ENCODE measurements at places on chromosomes 2 and 18. TPM values are rescaled to one million over a fixed set of nuclear protein-coding genes. Genes with fewer than 3 reads are reported as not detected.
A peak's percentile ranks its signal among the peaks of the same experiment; 100 is the strongest.

COL5A2 gene
- 64.2 TPM for total RNA-seq

VAMP8 gene
- total RNA-seq, result 10.0 TPM

MBOAT2 gene
- 8.0 TPM for total RNA-seq

SERPINB2 gene
- not detected for total RNA-seq

OTX1 gene
- not detected for total RNA-seq

OR6B2 gene
- not detected for total RNA-seq

SH3BP4 gene
- total RNA-seq, result 36.7 TPM

ABCG5 gene
- 4.0 TPM for total RNA-seq

DNA sequence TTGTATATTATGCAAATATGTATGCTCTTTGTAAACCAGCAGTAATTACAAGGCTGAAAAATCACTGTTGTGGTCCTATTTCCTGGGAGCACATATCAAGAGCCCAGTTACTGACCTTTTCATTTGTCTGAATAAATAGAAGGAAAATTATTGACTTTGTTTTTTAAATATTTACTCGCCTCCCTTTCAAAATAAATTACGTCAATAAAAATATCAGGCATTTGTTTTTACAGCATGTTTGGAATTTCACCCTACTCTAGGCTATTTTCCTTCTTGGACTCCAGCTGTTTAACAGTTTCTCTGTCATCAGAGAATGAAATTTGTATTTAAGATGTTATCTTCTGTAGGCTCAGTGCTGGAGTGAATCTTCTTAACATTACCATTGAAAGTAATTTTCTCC is 59.9 kb upstream of the LRATD1 start:
- H3K36me3 ChIP-seq, result no peaks in the 10 kb centered on the region
- H3K4me1 ChIP-seq, result no peaks in the 10 kb centered on the region
- H3K4me3 ChIP-seq, result no peak overlapping the region
- no peak overlapping the region for H3K27ac ChIP-seq
- no peak for DNase-seq
- H3K27me3 ChIP-seq, result no peaks in the 10 kb centered on the region

DNA sequence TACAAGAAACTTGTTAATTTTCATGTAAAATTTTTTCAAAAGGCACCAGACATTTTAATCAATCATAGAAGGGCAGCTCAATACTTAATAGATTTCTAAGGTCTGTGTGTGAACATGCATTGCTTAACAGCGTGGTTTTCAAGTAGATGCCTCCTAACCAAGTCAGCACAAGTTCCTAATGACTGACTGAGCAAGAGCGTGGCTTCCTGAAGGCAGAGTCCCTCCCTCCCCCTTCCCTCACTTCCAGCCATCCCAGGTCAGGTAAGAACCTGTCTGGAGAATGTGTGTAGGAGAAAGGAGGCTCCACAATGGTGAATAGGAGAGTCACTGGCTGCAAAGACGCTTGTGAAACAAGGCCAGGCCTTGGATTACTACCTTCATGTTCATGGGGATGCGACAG is 33.5 kb upstream of the DAPL1 start:
- H3K4me3 ChIP-seq, result no peak overlapping the region
- no peak overlapping the region for H3K27ac ChIP-seq
- no peaks in the 10 kb centered on the region for H3K4me1 ChIP-seq
- no peaks in the 10 kb centered on the region for H3K36me3 ChIP-seq
- no peaks in the 10 kb centered on the region for H3K27me3 ChIP-seq
- DNase-seq, result no peak

- H3K27me3 ChIP-seq, result no peaks in the 10 kb centered on the region
- H3K27ac ChIP-seq, result no peak overlapping the region
- no peaks in the 10 kb centered on the region for H3K4me1 ChIP-seq
- no peak for DNase-seq
These were observed 319.0 kb upstream of the KLHL29 start for GRCh38 chr2:23065936-23066335.

DNA sequence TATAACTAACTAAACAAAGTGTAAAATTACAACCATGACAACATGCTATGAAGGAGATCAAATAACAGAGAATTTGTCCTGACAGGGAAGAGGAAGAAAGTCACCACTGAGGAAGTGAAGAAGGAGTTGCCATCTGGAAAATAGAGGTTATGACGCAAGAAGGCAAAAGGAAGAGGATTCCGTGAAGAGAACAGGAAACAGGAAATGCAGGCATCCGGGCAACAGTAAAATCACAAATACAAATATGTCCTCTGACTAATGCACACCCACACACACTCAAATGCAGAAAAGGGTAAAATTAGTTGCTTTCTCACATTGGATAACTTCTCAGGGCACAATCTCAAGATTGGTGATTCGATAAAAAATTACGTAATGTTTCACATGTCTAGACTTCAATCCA is 278.4 kb downstream of the TMX3 start:
- no peaks in the 10 kb centered on the region for H3K27me3 ChIP-seq
- no peaks in the 10 kb centered on the region for H3K4me1 ChIP-seq
- DNase-seq, result no peak

DNA sequence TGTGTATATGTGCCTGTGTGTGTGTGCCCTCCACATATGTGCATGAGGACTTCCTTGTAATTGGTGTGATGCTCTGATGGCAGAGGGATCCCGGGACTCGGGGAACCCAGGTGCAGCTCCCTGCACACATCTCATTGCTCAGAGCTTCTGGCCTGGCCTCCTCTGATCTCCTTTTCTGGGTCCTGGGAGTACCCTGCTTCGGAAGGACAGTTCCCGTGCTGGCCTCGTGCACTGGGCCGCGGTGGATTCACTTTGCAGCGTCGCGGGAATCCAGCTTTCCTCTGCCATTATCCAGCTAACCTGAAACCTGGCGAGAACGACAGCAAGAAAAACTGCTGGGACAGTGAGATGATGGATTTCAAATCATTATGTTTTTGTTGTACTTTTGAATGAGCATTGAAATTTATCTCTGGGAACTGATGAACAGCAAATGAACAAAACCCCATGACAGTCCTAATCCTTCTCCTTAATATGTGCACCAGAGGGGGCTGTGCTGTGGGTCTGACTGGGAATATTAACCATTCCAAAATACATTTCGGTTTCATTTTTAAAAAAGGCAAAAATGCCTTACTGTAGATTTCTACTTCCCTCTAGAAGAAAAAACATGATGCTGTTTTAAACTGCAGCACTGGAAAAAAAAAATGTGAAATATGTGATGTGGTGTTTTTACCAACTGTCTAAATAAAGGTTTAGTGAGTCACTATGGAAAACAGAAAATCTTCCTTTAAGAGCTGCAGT is 78.2 kb downstream of the PTGR3 start:
- no peaks in the 10 kb centered on the region for H3K27me3 ChIP-seq
- no peaks in the 10 kb centered on the region for H3K4me1 ChIP-seq
- H3K27ac ChIP-seq, result no peak overlapping the region
- DNase-seq, result no peak
- no peaks in the 10 kb centered on the region for H3K36me3 ChIP-seq

DNA sequence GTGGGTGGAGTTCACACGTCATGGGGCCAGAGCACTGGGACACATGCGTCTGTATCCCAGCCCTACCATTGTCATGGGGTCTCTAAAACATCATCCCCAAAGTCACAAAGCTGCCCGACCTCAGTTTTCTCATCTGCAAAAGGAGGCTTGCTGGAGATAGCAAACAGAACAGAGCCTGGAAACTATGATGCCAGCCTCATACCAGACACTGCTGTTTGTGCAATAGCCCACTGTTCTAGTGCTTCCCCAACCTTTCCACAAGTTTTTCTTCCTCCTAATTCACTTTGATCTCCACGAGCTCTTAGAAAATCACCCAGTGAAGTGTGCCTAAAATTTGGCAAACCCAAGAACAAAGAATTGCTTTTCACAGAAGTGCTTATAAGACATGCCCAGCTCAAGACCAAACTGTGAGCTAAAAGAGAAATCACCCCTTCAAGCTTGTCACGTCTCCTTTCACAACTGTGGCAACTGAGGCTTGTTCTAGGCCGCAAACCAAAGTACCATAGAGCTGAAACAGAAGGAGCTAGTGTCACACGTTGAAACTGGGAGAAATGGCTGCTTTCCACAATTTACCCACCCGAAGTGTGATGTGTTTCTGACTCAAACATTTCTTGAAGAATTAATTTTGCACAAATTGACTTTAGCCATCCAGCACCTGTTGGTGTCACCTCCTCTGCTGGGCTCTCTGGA is 162.7 kb upstream of the ID2 start:
- H3K36me3 ChIP-seq, result no peaks in the 10 kb centered on the region
- H3K4me3 ChIP-seq, result no peak overlapping the region
- H3K27ac ChIP-seq, result no peak overlapping the region
- no peaks in the 10 kb centered on the region for H3K27me3 ChIP-seq
- H3K4me1 ChIP-seq, result peaks cover 7% of the 10 kb centered on the region
- no peak for DNase-seq

DNA sequence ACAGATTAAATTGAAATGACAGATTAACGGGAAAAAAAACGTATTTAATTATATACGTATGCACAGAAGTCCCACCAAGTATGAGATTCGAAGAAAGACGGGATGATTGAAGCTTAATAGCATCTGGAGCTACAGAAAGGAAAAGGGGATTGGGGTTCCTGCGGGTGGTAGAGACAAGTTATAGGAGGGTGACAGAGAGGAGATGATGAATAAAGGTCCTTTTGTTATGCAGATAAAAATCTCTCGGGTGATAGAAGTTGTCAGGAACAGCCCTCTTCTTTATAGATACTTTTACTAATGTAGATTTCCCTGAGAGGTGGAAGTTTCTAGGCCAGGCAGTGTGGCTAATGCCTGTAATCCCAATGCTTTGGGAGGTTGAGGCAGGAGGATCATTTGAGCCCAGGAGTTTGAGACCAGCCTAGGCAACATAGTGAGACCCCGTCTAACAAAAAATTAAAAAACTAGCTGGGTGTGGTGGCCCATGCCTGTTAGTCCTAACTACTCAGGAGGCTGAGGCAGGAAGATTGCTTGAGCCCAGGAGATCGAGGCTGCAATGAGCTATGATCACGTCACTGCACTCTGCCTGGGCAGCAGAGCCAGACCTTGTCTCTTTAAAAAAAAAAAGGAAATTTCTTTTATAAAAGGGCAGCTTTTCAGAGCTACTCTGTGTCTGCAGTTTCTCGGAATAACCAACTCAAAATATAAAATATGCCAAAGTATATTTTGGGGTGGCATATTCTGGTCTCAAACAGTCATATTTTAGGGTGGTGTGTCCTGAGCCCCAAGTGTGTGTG is 113.0 kb downstream of the STPG4 start:
- peaks cover 22% of the 10 kb centered on the region for H3K36me3 ChIP-seq
- no peak for DNase-seq
- H3K27me3 ChIP-seq, result no peaks in the 10 kb centered on the region
- peaks cover 22% of the 10 kb centered on the region for H3K4me1 ChIP-seq
- no peak overlapping the region for H3K4me3 ChIP-seq
- H3K27ac ChIP-seq, result peak overlapping the region; percentile 92

DNA sequence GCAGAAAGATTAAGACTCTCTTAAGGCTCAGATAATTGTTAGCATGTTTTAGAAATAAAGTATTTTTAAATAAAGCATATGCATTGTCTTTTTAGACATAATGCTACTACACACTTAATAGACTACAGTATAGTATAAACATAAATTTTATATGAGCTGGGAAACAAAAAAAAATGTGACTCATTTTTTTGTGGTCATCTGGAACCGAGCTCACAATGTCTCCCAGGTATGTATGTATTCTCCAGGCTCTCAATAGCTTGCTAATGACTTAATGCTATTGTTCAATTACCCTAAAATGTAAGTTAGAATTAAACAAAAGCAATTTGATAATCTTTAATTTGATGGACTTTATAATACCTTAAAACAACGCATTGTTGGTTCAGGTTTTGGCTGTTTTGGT is 167.2 kb downstream of the NUP35 start:
- no peak overlapping the region for H3K4me3 ChIP-seq
- DNase-seq, result no peak
- no peak overlapping the region for H3K27ac ChIP-seq
- H3K36me3 ChIP-seq, result no peaks in the 10 kb centered on the region

- DNase-seq, result no peak
- no peak overlapping the region for H3K27ac ChIP-seq
- no peaks in the 10 kb centered on the region for H3K4me1 ChIP-seq
- no peaks in the 10 kb centered on the region for H3K27me3 ChIP-seq
- H3K4me3 ChIP-seq, result no peak overlapping the region
These were observed 14.5 kb upstream of the PLA2R1 start for GRCh38 chr2:160076914-160077313.

GRCh38 chr2:111712940-111713515 is 171.0 kb downstream of the ANAPC1 start:
- H3K4me1 ChIP-seq, result no peaks in the 10 kb centered on the region
- no peak overlapping the region for H3K4me3 ChIP-seq
- DNase-seq, result peak; percentile 44
- no peaks in the 10 kb centered on the region for H3K27me3 ChIP-seq
- no peaks in the 10 kb centered on the region for H3K36me3 ChIP-seq

DNA sequence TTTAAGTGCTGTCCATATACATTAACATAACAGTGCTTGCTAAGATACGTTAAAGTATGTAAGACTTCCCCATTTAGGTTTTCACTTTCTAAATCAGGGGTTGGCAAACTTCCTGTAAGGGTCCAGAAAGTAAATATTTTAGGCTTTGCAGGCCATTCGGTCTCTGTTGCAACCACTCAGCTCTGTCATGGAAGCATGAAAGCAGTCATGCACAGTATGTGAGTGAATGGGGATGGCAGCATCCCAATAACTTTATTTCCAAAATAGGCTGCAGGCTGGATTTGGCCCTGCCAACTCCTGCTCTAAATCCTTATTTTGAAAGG is 128.7 kb downstream of the PLA2R1 start:
- DNase-seq, result no peak
- no peaks in the 10 kb centered on the region for H3K27me3 ChIP-seq
- no peaks in the 10 kb centered on the region for H3K36me3 ChIP-seq
- no peaks in the 10 kb centered on the region for H3K4me1 ChIP-seq

- H3K4me1 ChIP-seq, result peaks cover 3% of the 10 kb centered on the region
- no peaks in the 10 kb centered on the region for H3K27me3 ChIP-seq
- H3K36me3 ChIP-seq, result no peaks in the 10 kb centered on the region
- no peak overlapping the region for H3K4me3 ChIP-seq
- DNase-seq, result no peak
- H3K27ac ChIP-seq, result no peak overlapping the region
These were observed 67.9 kb upstream of the TAF1B start for GRCh38 chr2:9775351-9775750.

DNA sequence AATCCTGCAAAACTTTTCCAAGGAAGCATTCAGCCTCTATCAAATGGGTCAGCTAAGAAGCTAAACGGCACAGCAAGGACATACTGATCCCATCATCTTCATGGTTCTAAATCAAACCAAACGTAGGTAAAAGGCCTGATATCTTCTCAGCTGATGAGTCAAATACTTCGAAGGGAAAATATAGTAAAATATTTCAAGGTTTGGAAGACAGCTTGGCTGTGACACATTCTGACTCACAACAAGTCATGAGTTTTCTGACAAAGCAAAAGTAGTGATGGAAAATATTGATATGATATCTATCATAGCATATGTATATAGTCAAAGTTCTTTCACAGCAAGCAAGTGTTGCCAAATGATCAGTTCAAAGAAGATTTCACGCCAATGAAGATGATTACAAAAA is 31.5 kb downstream of the DOCK10 start:
- no peak overlapping the region for H3K27ac ChIP-seq
- H3K36me3 ChIP-seq, result no peaks in the 10 kb centered on the region
- H3K4me1 ChIP-seq, result no peaks in the 10 kb centered on the region
- no peaks in the 10 kb centered on the region for H3K27me3 ChIP-seq
- no peak overlapping the region for H3K4me3 ChIP-seq

GRCh38 chr18:45168866-45169600 is 446.2 kb upstream of the SLC14A2 start:
- no peaks in the 10 kb centered on the region for H3K4me1 ChIP-seq
- no peak overlapping the region for H3K27ac ChIP-seq
- H3K4me3 ChIP-seq, result no peak overlapping the region
- no peaks in the 10 kb centered on the region for H3K36me3 ChIP-seq
- no peak for DNase-seq
- no peaks in the 10 kb centered on the region for H3K27me3 ChIP-seq
